T-cell (primary cell): ENCODE measurements at places on chromosomes 3 and 15.

DNA sequence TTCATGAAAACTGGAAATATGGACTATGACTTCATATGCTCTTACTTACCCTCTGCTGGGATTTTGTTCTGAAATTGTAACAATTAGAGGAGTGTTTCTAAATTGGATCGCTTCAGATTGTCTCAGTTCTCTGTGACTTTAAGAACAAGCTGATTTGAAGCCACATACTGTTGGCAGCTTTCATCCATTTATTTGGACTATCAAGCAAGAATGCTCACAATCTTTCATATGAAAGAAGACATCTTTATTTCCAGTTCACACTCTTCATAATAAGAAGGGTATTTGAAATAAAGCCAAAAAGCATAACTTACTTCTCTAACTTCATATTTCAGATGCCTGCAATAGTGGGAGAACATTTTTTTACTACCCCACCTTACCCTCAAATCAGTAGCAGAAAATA is 491.6 kb upstream of the TPRG1 start:
- DNase-seq: no peak

DNA sequence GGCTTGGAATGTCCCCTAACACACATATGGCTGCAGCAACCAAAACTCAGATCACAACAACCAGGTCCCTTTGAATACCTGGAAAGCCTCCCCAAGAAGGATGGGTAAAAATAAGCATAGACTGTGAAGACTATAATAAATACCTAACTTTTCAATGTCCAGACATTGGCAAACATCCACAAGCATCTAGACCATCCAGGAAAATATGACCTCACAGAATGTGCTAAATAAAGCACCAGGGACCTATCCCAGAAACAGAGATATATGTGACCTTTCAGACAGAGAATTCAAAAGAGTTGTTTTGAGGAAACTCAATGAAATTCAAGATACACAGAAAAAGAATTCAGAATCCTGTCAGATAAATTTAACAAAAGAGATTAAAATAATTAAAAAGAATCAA is 109.2 kb downstream of the NEDD4 start:
- DNase-seq: no peak

- DNase-seq: no peak
Measured at GRCh38 chr15:65194826-65195547, 9.8 kb upstream of the CLPX start.

DNA sequence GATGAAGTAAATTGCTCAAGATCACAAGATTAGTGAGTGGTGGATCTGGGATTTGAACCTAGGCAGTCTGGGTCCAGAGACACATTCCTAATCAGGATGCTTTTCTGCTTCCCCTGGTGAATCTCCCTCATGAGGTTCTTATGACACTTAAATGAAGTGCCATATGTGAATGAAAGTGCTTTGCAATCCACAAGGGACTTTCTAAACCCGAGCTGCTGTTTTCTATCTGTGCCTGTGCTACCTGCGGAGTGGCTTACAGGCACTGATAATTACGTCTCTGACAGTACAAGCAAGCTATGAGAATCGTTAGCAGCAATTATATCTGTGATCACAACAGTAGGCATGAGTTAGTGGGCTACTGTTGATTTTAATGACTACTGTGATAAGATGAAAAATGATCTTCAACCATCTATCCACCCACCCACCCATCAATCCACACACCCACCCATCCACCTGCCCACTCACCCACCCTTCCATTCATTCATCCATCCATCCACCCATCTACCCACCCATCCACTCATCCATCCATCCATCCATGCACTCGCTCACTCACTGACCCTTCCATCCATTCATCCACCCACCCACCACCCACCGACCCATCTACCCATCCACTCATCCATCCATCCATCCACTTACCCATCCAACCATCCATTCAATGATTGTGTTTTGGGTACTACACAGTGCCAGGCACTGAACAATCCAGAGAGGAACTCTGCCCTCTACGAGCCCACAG is 51.8 kb downstream of the ATP2B2 start:
- DNase-seq: no peak

DNA sequence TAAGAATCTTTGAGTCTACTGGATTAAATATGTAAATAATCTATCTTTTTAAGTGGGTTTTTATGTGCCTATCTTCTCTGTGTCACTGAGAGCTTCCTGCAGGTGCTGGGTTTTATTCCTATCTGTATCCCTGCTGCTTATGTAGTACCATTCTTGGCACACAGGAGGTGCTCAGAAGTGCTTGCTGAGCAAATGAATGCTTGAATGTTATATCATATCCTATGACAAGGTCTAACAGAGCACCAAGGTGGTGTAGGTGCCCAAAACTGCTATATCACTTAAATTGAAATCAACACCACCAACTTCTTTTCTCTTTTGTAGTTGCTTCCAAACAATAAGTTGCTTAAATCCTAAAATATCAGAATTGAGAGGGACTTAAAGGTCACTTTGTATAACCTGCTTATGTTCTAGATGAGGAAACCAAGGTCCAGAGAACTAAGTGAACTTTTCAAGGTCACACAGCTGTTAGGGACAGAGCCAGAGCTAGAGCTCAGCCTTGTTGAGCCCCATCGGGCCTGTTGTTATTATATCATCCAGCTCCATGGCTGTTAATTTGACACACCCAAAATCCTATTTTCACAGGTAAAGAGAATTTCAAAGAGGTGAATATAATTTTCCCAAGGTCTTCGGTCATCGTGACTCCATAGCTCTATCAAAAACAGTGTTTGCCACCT is 46.0 kb downstream of the CCNL1 start:
- no peak for DNase-seq

- no peak for DNase-seq
Measured at GRCh38 chr3:117217760-117218316, 508.3 kb downstream of the TUSC7 start.
